ENCODE measurements at places on chromosomes 4 and X.

DNA sequence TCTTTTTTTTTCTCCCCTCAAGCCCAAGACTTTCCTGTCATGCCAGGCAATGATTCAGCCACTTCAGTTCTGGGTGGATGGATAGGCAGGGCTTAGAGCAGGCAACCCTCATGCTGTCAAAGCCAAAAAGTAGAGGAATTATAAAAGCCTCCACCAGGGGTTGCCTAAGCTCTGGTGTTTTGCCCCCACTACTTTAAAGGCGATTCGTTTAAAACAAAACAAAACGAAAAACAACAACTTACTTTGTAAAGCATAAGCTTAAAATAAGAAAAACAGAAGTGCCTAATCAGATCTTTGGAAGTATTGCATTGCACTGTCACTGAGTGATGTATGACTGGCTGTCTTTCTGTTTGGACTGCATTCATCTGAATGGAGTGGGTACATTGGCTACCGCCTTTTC is 5.3 kb upstream of the IDS start:
- DNase-seq = no peak

DNA sequence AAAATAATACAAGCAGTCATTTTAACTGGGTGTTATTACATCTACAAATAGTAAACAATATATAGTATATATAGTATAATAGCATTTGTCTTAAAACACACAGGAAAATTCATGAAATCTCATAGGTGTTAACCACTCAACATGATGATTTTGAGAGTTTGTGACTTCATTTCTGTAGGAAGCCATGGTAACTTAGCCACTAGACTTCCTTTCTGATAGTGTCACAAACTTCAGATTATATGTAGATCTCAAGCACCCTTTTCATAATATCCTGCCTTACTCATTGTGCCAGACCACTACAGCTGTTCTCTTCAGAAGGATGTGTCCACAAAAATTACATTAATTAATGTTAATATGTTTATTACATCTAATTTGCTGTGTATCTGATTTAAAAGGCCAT is 1250.6 kb downstream of the ADGRL3 start:
- no peak for DNase-seq

DNA sequence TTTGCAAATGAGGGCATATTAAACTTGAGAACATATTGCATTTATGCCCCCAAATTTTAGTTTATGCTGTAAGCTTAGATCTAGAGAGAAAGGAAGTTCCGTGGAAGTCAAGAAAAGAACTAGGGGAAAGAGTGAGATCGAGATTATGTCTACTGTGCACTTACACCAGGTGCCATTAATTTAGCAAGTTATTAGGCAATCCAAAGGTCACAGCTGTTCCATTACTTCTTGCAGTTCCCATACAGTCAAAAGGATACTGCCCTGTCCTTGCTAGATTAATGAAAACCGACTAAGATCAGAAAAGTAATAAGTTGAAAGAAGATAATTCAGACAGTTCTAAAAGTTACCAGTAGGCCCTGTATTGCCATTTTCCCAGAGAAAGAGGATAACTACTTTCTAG is 49.3 kb upstream of the SLC7A11 start:
- no peak for DNase-seq

GRCh38 chrX:25427873-25428555 is 412.2 kb upstream of the ARX start:
- no peak for DNase-seq

DNA sequence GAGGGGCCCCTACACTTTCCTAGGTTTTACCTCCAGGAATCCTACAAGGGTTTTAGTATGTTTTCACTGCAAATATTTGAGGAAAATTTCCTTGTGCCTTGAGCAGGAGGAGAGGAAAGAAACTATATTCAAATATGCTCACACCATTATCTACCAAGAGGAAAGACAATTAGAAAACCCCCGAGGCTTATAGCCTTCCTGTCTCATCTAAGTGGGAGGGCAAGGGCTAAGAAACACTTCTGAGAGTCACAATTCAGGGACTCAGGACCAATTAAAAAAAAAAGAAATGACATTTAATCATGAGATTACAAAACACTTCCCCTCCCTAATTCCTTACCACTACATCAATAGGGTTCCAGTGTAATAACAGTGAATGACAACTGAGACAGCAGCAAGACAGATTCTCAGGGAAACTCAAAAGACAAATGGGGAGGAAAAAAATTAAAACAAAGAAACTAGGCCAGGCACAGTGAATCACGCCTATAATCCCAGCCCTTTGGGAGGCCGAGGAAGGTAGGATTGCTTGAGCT is 45.6 kb downstream of the ATRX start:
- no peak for DNase-seq

- DNase-seq = no peak
These were observed 10.2 kb upstream of the ZNF718 start for GRCh38 chr4:114149-114548.

DNA sequence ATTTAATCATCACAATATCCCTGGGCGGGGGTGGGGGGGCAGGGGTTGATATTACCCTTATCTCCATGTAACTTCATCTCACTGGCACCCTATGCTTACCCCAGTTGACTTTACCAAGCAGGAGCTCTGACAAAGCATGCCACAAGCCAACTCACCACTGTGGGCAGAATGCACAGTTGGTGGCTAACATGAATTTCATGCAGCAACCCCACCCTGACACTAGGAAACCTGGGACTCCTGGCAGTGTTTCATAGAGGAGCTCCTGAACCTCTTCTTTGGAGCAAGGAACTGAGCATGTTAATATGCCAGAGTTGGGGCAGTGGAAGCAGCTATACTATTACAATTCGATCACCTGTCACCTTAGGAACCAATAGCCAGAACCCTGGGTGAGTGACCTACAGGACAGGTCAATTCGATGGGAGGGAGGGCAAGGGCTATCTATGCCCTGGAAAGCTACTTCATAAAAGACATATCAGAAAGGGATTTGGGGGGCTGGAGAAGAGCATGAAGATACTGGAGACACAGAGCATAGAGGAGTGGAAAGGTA is 97.2 kb upstream of the ACSL4 start:
- DNase-seq = no peak

DNA sequence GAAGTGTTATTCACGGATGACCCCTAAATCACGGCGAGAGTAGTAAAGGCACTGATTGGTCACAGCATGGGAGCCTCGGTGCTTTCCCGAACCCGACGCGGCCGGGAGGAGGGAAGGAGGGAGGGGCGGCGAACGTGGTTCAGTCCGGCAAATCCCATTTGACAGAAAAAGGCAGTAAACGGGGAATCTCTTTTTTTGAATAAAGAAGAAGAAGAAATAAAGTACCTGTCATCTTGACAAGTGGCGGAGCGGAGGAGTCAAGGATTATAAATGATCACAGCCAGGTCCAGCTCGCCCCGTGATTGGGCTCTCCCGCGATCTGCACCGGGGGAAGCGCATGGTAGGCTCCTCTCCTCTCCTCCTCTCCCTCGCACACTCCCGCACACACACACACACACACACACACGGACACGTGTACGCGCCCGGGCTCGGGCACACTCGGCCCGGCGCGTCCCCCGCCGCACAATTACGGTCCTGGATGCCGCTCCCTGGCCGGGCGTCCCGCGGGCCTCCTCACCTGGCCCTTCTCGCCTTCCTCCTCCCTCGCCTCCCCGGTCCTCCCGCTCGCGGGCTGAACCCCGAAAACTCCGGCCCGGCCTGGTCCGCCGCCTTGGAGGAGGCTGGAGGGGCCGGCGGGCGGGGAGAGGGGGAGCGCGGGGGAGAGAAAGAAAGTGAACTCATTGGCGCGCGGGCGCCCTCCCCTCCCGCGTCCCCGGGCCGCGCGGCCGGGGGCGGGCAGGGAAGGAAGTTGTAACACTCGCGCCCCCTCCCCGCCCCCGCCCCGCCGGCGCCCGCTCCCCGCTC is 99.2 kb upstream of the TENM3 start:
- no peak for DNase-seq

DNA sequence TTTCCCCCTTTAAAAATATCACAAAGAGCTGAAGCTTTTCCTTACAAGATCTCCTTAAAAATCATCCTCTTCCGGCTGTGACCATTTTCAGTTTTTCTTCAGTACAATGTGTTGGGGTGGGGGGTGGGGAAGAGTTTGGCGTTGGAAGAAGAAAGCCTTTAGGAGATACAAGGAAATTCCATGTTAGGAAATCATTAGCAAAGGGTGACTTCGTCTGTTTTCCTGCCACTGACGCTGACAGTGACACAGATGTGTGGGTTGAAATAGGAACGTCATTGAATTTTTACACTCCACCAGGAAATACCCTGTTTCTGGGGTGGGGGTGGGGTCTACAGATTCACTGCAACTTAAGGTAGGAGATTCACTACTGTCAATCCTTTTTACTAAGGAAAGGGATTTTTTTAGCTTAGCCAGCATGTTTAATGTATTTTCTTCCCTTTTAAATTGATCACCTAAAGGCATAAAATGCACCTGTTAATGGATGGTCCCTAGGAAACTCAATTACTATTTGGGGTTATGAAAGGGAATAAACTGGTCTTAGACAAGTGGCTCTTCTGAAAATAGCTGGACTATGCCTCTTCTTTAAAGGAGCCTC is 3.9 kb downstream of the MAMLD1 start:
- no peak for DNase-seq

- peak; percentile 15 for DNase-seq
These were observed 10.9 kb upstream of the CLTRN start for GRCh38 chrX:15675490-15675921.
